ENCODE measurements at places on chromosomes 3 and 15. TPM values are rescaled to one million over a fixed set of nuclear protein-coding genes. Genes with fewer than 3 reads are reported as not detected.

DISP2 gene
- 1.0 TPM for total RNA-seq

NEK10 gene
- total RNA-seq, result 1.4 TPM

CCDC9B gene
- 1.8 TPM for total RNA-seq

DNA sequence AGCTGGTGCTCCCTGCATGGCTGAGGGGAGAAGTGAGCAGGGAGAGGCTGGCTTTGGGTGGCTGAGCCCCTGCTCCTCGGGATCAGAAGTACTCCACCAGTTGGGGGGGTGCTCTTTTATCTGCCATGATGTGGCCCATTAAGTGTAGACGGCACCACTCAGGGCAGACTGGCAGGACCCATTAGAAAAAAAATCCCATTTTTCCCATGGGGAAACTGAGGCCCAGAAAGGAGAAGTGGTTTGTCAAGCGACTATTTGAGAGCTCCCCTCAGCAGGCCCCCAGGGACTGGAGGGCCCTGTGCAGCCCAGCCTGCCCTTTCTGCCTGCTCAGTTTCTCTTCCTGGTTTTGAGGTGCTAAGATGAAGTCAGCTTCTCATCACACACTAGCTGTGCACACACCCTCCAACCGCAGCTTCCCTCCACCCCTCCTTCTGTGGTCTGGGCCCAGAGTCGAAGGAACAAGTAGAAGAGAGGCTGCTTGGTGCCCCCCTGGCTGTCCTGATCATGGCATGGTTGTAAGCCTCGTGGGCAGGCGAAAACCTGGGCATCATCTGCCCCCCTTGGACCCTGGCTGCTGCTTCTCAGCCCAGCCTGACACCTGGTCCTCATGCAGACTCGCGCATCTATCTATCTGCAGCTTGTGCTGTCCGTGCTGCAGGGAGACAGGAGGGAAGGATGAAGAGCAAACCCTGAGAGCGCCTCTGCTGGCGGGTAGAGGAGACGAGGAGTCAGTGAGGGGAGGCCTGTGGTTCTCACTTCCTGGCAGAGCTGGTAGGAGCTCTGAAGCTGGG, 5.6 kb downstream of the CSK start:
- peak; percentile 80 for DNase-seq
- no peaks in the 10 kb centered on the region for H3K27me3 ChIP-seq
- H3K27ac ChIP-seq, result no peak overlapping the region
- peaks cover 49% of the 10 kb centered on the region for H3K4me1 ChIP-seq
- H3K36me3 ChIP-seq, result no peaks in the 10 kb centered on the region
- no peak overlapping the region for H3K4me3 ChIP-seq

GRCh38 chr3:11624161-11624560, 19.6 kb downstream of the VGLL4 start:
- peaks cover 59% of the 10 kb centered on the region for H3K4me1 ChIP-seq
- no peaks in the 10 kb centered on the region for H3K27me3 ChIP-seq
- H3K4me3 ChIP-seq, result no peak overlapping the region
- H3K36me3 ChIP-seq, result no peaks in the 10 kb centered on the region
- DNase-seq, result no peak
- peak overlapping the region; percentile 5 for H3K27ac ChIP-seq

- no peak overlapping the region for H3K4me3 ChIP-seq
- no peak for DNase-seq
These were observed 158.3 kb downstream of the SLCO3A1 start for GRCh38 chr15:92011611-92012367.

Measured in WTC11 (cell line).